Naive thymus-derived CD8-positive, alpha-beta T cell (primary cell): ENCODE measurements at places on chromosomes 4 and X.
A peak's percentile ranks its signal among the peaks of the same experiment; 100 is the strongest.

DNA sequence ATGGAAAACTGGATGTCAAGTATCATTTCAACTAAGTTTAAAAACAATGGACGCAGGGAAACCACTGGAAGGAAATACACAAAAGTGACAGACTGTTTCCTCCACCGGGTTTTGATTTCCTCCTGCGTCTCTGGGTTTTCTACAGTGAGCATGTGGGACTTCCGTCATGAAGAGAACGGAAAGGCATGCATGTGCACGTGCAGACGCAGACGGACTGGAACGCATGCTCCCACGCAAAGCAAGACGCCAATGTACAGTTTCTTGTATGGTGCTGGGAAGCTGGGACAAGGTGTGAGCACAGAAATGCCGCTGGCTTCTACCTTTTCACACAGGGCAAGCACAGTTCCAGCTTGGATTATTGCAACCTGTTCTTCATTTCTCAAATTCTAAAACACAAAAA lies 30.3 kb upstream of the C4orf50 start:
- no peak for DNase-seq

- DNase-seq, result no peak
These were observed 21.1 kb downstream of the NOP14 start for GRCh38 chr4:2942037-2942531.

DNA sequence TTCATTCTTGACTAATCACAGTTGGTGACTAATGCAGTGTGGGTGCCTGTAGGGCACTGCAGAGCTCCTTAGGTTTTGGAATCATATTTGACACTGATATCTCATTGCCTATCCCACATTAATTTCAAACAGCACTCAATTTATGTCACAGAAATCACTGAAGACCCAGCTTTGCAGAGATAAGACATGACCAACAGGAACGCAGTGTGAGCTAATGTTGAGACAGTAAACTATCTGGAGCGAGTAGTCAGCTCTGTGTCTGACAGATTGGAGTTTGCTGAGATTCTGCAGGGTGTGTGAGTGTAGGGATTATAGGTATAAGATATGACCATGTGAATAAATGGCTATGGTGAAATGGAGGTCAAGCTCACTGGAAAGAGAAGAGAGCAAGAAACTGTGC lies 1586.1 kb upstream of the AGA start:
- no peak for DNase-seq

DNA sequence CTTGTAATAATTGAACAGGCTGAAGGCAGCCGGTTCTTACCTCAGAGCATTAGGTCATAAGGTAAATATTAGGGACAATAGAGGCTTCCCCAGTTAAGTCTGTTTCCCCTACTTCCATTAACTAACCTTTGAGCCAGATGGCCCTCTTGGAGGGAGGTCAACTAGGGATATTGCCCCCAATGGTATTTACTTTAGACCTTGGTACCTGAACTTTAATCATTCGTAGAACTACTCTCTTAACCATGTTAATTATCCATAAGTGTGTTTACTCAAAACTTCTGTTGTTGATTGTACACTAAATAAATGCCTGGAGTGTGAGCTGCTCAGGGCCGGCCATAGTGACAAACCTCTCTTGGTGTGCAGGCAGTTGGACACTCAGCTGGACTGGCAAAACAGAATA lies 1843.5 kb upstream of the AGA start:
- no peak for DNase-seq

GRCh38 chr4:169727616-169728015 lies 30.1 kb downstream of the HPF1 start:
- no peak for DNase-seq

- DNase-seq, result no peak
These were observed 1.8 kb downstream of the EPHA5 start for GRCh38 chr4:65668201-65669089.

GRCh38 chrX:110425222-110426154 lies 66.8 kb downstream of the RTL9 start:
- DNase-seq, result no peak

GRCh38 chr4:86972997-86973396 lies 38.2 kb downstream of the AFF1 start:
- DNase-seq, result no peak

DNA sequence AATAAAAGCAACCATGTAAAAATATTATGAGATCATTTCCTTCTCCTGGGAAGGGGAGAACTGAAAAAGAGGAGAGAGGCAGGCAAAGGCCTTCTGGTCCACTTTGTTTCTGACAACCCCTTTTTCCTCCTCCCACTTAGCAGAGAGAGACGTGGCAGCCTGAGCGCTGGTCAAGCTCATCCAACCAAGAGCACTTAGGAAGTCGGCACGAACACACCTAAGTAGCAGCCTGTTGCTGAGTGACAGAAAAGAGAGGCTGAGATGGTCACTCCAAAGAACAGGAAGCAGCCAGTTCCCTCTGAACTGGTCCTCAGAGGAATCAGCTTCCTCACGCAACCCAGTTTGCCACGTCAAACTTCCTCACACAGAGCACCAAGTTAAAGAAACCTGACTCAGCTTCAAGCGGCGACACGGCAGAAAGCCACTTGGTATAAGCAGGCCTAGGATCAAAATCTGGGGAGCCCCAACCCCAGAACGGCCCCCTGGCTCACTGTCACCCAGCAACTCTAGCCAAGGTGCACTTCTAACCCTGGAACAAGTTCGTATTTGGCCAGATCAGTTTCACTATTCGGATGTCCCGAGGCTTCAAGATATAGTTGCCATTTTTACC lies 861 bp downstream of the SEC24D start:
- peak; percentile 27 for DNase-seq

DNA sequence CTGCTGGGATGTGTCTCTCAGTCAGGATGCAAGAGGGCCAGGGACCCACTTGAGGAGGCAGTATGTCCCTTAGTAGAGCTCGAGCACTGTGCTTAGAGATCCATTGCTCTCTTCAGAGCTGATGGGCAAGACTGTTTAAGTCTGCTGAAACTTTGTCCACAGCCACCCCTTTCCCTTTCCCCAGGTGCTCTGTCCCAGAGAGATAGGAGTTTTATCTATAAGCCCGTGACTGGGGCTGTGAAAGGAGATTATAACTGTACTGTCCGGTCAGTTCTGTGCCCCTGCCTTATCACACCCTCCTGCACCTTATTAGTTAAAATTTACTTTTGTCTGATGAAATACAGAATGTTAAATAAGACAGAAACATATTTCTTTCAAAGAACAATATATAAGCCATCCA lies 378.4 kb downstream of the PABPC4L start:
- DNase-seq, result no peak

DNA sequence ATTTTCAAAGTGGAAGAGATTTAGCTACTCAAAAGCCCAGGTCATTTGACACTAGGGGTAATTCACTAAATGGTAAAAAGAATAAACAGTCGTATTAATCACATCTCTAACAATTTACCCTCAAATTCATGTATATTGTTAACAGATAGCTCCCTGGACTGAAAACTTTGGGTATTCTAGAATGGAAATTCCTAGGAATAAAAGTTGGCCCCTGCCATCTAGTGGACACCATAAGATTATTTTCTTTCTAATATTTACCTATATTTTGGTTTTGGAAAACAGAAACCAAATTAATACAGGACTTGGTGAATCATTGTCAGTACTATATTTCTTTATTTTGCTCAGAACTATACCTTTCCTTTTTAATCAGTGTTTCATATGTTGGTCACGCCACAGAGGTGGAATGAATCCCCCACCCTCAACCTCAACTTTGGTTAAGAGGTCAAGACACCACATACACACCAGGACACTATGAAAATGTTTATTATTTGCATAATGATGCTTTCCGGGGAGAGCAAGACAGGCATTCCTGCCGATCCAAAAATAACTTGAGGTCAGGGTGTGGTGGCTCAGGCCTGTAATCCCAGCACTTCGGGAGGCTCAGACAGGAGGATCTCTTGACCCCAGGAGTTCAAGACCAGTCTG lies 96.2 kb upstream of the APOOL start:
- DNase-seq, result no peak

DNA sequence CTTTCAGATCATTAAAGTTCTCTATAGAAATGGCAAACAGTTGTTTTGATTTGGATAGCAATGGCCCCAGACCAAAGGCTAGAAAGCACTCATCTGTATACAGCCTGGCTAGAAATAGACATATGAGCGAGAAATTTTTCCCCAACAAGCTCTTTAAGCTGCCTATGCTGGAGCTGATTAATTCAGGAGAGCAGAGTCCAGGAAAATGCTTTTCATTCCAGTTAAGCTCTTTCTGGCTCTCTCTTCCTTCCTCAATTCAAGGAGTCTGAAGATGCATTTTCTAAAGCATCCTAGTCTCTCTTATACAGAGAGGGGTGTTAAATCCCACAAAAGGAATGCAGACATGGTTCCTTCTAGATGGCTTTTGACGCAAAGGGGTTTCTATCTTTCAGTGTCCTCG lies 141.7 kb upstream of the RAI2 start:
- DNase-seq, result no peak

GRCh38 chr4:157722146-157722545 lies 450.7 kb downstream of the GASK1B start:
- no peak for DNase-seq

- no peak for DNase-seq
These were observed 2266.9 kb downstream of the PCDH7 start for GRCh38 chr4:32987111-32987510.

DNA sequence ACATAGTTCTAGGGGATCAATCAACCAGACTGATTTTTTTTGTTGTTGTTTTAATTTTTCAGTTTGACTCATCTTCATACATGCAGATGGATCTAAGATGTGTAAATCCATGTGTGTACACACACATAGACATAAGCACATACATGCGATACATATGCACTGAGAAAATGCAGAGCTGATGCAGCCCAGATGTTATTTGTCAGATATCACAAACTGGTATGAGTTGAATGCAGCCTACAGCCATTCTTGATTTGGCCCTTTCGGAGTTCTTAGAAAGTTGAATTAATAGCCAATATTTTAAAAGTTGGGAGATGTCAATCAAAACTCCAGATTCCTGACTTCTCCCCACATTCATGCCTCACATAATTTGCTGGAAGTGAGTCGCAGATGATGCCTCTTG lies 180.4 kb downstream of the SPATA18 start:
- DNase-seq, result no peak

DNA sequence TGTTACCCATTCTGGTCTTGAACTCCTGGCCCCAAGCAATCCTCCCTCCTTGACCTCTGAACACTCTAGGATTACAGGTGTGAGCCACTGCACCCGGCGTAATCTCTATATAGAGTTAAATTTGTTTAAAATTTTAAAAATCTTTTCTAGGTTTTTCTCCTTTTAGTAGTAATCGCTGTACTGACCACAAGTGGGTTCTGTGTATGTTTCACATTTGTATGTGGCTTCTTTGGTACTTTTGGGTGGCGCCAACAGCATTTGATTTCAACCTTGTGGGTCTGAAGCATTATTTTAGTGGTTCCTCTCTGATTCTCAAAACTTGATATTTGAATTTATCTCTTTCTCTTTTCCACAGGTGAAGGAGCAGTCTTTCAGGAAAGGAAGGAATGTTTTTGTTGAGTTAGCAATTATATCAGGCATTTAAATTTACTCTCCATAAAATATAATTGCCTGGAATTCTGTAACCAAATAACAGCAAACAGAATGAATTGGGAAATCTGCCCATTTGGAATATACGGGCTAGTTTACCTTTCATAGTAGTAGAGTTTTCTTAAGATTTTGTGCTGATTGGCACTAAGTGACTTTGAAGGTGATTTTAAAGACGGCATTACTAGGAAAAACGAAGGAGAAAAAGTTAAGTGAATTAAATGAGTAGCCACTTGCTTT lies 29.5 kb downstream of the ARHGAP10 start:
- DNase-seq, result no peak

DNA sequence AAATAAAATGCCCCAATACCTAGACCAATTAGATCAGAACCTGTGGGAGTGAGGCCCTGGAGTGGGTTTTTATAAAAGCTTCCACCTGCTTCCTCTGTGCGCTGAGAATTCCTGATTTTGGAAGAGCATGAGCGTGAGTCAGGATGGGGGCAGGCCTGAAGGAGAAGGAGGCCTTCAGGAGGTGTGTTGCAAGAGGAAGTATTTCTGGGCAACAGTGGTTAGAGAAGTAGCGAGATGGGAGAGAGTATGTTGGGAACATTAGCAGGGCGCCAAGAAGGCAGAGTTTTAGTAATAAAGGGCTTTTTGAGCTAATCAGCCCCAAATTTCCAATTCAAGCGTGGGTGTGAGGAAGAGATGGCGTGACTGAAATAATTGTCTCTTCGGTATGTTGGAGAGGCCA lies 349.8 kb downstream of the UNC5C start:
- DNase-seq, result no peak

GRCh38 chr4:149799546-149799945 lies 16.1 kb downstream of the IQCM start:
- DNase-seq, result no peak

- no peak for DNase-seq
These were observed 14.6 kb downstream of the PLP1 start for GRCh38 chrX:103791228-103791627.

DNA sequence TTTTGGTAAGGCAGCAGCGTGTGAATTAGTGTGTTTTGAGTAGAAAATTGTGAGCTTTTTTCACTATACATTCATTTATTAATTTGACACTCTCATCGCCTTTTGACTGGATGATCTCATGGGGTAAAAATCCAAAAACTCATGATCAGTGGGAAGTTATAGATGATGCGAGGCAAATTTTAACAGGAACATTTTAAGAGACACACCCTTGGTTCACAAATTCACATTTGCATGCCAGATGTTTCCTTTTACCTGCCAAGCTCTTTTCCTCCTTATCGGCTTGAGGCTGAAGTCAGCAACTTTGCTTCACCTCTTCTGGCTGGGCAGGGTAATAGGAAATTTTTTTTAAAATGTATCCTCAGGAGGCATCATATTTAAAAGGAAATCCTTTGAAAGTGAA lies 318.0 kb upstream of the HS3ST1 start:
- no peak for DNase-seq

DNA sequence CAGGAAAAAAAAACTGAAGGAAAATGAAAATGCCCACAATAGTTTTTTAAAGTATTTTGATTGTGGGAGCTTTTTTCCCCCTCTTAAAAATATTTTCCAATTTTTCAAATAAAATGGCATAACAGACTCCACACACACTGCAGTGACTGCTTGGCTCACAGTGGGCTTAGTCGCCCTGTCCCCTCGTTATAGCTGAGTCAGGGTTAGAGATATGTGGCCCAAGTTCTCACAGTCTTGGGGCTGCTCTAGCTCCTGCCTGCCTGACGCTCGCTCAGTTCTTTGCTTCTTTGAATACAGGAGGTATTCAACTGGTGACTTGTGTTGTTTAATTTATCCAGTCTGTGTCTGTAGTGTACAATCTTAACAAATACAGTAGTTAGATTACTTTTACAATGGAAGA lies 47.7 kb downstream of the BEND2 start:
- no peak for DNase-seq

GRCh38 chr4:139368998-139369397 lies 66.7 kb upstream of the NDUFC1 start:
- DNase-seq, result no peak

DNA sequence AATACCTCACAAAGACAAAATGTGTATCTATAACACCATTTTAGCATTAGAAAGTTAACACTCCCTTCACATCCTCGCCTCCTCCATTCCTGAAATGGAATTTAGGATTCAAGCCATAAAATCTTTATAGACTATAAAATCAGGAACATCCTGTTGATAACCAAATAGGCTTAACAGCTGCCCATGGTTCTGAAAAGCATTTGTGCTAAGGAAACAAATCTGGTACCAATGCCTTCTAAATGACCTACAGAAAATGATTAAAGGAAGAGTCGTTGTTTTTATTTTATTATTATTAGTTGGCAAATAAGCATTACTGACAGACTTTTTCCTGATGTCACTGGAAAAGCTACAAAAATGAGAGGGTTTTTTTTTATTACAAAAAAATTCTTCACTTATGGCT lies 79.8 kb downstream of the PAPSS1 start:
- no peak for DNase-seq
